ENCODE measurements at places on chromosomes 5 and 9.

GRCh38 chr5:6446626-6447309 is 1.9 kb upstream of the UBE2QL1 start:
- DNase-seq = peak; percentile 5

- DNase-seq = no peak
Measured at GRCh38 chr5:178280631-178281030, 48.0 kb upstream of the PHYKPL start.

- no peak for DNase-seq
Measured at GRCh38 chr9:107336718-107337360, 53.8 kb downstream of the RAD23B start.

DNA sequence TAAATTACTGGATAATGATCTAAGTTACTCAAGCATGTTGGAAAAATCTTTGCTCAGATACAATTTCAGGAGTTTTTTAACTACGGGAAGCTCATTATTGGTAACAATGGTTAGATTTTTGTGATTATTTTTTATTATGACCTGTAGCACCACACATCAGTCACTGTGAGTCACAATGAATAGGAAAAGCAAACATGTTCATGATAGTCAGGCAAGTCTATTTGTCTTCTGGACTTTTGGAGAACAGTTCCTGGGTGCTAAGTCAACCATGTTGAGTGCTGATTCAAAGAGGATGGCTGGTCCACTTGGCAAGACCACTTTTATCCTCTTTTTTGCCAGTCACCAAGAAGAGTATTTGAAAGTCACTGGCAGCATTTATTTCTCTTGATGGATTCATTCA is 403.2 kb downstream of the KIF4B start:
- no peak for DNase-seq

GRCh38 chr9:70466976-70467561 is 52.6 kb upstream of the KLF9 start:
- DNase-seq = no peak

DNA sequence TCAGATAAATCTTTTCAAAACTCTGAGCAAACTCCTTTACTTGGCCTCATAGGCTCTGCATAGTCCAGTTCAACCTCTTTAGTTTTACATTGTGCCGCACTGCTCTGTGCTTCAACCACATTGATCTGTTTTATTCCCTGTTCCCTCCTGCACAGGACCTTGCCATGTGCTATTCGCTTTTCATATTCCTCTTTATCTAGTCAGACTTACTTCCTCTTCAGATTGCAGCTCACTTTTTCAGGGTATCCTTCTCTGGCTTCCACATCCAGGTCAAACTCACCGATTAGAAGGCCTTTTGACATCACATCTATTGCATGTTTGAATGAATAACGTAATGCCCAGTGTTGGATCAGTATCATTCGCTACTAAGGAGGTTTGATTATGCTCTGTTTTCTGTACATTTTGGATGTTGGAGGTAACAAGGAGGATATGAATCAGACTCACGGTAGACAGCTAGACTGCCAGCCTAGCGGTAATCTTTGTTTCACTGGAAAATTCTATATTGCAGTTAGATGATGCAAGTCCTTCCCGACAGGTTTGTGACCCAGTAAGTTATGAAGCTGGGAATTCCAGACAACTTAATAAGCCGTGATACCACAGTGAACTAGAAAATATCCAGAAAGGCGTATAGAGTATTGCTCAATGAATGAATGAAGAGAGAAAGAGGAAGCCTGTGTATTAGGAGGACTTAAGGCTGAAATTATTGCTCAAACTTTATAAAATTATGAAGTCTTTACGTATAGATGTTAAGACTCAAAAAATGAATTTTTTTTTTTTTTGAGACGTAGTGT is 65.7 kb downstream of the IQGAP2 start:
- no peak for DNase-seq

GRCh38 chr5:16160706-16161105 is 18.9 kb downstream of the MARCHF11 start:
- peak; percentile 56 for DNase-seq
